ENCODE measurements at places on chromosomes 16 and 17.

- DNase-seq: no peak
These were observed 45.6 kb downstream of the CHD9NB start for GRCh38 chr16:53007095-53007494.

DNA sequence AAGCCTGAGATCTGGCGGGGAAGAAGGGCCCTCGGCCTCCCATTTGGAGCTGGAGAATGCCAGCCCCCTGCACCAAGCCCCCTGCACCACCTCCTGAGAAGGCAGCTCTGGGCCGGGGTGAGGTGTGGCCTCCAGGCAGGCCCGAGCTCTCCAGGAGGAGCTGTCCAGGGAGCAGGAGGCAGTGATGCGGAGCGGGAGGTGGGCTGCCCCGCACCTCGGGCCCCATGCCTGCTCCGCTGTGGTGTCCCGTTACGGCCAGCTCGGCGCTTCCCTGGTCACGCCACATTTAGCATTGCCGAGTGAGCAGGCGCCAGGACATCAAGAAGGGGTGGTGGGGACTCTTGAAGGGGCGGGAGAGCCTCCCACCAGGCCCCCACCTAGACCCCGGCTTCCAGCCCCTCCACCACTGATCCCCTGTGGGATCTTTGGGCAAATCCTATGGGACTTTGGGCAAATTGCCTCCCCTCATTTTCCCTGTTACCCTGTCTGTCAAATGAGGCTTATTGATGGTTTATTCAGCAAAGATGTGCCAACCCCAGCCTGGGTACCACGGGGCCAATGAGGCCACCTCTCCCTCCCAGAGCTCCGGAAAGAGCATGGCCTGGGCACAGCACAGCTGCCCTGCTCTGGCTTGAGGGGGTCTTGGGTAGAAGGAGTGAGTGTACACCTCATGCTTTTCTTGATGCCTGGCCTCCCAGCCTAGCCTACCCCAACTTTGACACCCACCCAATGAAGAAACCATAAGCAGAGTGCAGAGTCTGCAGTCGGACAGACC lies 15.3 kb downstream of the FOXN1 start:
- no peak for DNase-seq

GRCh38 chr17:55778389-55779118 lies 27.7 kb downstream of the PCTP start:
- DNase-seq: no peak

DNA sequence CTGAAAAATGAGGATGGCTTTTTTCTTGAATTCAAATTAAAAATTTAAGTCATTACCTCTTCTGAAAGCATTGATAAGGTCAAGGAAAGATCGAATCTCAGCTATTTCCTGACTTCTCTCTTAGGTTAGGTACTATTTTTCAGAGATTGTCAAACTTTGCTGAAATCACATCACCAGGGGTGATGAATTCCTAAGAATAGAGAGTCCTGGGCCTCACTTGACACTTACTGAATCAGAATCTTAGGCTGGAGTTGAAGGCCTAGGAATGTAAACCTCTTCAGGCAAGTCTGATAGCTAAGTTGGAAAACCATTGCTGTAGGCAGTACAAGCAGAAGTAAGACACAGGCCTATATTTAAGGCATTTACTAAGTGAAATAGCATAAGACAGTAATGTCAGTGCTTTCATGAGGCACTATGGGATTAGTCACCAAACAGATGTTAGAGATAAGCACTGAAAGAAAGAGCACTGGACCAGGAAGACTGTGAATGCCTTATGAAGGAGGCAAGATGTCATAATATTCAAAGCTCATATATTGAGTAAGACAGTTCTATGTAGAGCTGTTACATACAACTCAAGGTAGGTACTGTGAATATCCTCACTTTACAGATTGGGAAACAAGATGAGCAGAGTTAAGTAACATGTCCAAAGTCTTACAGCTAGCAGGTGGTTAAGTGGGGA lies 21.5 kb downstream of the DCAF7 start:
- no peak for DNase-seq

- DNase-seq: no peak
These were observed 377.0 kb upstream of the TNRC6C start for GRCh38 chr17:77581480-77581879.

DNA sequence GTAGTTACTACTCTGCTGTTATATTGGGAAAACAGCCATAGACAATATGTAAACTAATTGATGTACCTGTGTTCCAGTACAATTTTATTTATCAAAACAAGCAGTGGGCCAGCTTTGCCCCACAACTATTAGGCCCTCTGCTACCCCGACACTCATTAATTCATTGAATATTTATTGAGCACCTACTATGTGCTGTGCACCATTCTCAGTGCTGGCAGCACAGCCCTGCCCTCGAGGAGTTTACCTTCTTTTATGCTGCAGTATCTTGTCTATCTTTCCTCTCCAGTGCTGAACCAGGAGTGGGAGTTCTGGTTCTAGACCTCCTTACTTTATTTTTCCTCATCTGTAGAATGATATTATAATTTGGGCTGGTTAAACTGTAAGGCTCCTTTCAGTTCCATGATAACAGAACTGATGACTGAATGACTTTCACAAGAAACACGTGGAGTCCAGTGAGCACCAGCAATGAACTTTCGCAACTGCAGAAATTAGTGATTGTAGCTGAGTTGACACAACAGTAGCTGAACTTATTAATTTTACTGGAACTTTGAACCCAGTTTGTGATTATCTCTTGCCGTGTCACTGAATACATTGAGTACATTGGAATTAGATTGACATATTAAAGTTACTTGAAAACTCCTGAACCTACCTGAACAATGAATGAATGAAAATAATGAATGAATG lies 2.4 kb downstream of the GOSR2 start:
- DNase-seq: no peak

GRCh38 chr17:8700546-8700945 lies 44.1 kb downstream of the CCDC42 start:
- no peak for DNase-seq

GRCh38 chr16:77777745-77778144 lies 10.6 kb upstream of the VAT1L start:
- no peak for DNase-seq

GRCh38 chr16:3143598-3144320 lies 8.9 kb downstream of the ZNF213 start:
- no peak for DNase-seq

GRCh38 chr17:34721326-34721725 lies 141.9 kb downstream of the TMEM132E start:
- DNase-seq: no peak

- DNase-seq: no peak
These were observed 41.8 kb downstream of the IL4R start for GRCh38 chr16:27355610-27356009.

DNA sequence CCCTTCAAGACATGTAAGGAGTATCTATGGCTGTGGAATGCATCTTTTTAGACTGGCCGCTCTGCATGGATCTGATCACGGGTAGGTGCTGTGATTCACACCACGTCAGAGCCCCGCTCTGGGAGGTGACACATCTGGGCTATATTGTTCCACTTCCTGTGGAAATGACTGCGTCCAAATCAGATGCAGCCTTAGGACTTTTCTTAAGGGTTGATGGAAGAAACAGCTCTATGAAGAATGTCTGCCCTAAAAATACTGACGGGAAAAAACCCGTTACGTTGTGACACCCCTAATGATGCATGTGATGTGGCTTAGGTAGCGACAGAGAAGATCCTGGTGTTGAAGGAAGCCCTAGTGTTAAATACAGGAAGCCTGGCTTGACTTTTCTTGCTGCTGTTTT lies 12.2 kb downstream of the BANP start:
- DNase-seq: no peak

- peak; percentile 92 for DNase-seq
These were observed 62.9 kb downstream of the ADCY9 start for GRCh38 chr16:4053301-4053845.

DNA sequence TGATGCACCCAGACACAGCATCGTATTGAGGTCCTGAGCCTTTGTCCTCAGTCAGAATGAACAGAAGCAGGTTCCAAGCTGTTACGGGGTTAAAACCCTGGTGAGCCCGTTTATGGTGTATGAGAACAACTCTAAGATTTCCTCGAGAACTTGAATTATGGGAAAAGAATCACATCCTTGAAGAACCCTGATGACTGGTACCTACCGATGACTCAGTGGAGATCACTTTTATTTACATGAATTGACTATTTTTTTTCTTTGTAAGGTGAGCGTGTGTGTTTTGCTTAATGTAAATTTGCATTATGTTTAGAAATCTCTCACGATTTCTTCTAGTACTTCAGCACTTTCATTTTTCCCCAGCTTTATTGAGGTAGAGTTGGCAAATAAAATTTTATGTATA lies 3.3 kb upstream of the KRTAP4-4 start:
- no peak for DNase-seq

GRCh38 chr17:17252149-17252661 lies 15.2 kb upstream of the FLCN start:
- DNase-seq: no peak

DNA sequence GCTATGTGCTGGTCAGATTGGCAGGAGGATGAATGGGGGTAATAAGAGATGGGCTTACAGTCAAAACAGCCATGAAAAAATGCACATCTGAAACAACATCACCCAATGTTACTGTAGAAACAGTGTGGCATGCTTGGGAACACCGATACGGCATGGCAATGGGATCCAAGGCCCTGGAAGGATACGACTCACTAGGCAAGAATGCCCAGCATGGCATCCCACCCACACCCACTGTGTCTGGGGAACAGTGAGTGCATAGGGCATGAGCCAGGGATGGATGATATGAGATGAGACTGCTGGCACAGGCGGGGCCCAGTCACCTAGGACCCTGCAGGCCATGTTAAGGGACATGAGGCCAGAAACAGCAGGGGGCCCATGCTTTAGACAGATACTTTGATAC lies 11.5 kb downstream of the TRIM25 start:
- no peak for DNase-seq

DNA sequence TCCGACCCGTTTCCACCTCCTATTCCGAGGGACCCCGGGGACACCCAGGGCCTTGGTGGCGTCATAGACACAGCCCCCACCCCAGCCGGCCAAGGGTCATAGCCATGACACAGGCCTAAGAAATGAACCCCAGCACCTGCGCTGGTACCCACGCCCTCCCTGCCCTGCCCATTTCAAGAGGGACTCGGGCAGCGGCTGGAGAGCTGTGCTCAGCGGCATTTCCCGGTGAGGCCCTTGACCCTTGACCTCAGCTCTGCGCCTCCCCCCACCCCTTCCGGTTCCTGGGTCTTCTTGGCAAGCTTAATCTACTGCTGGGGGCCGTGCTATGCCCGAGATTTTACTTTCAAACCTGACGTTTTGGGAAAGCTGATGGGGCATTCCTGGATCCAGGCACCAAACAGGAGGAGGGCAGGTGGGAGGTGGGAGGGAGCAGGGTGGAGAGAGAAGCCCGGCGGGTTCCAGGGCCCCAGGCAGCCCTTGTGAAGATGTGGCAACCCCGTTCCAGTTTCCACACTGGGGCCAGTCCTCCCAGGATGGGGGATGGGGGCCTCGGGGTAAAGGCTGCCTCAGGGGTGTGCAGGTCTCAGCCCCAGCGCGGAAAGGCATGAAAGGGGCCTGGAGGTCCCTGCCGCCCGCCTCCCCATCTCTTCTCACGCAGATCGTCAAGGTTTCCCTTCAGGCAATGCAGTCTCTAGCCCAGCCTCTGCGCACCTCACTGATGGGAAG lies at the start of gene SLC22A31:
SLC22A31 (minus strand) TSS at position 414 of the 726 bp plus-strand sequence; CDS start at position 378, 36 bp downstream.
- no peak for DNase-seq

Measured in NCI-H1105 treated with DMSO at 0.1 percent for 48 hours (cell line).